ENCODE measurements at places on chromosomes 16 and 17.

- DNase-seq = no peak
These were observed 1293.2 kb upstream of the GOT2 start for GRCh38 chr16:60027351-60027750.

DNA sequence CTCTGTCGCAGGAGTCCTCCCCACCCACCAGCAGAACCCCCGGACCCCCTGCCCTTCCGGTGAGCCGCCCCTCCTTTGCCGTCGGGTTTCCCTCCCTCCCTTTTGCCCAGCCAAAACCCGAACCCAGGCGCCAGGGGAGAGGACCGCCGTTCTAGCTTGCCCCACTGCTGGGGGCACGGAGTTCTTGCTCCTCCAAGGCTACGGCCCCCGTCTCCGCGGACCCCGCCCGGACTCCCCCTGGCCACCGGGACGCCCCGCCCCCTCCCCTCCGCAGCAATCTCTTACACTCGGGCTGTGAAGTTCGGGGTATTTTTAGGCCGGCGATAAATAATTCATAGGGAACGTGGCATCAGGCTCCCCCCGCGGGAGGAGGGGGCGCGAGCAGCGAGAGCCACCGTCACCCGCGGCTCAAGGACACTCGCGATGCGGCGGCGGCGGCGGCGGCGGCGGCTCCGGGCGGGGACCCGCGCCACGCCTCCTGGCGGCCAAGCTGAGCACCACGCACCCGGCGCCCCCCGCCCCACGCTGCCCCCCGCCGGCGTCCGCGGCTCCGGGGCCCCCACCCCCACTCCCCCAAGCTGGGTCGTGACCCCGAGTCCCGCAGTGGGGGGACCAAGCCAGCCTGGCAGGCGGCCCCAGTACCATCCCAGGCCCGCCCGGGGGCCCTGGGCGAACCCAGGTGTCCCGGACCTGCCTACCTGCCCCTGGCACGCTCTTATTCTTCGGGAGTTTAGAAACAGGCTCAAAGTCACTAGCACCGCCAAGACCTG, at the start of gene GRIN2C:
Gene GRIN2C, minus strand, starts transcription at position 427 of the 770 bp plus-strand sequence. CDS start 4,793 bp downstream, outside the sequence.
- peak; percentile 41 for DNase-seq

DNA sequence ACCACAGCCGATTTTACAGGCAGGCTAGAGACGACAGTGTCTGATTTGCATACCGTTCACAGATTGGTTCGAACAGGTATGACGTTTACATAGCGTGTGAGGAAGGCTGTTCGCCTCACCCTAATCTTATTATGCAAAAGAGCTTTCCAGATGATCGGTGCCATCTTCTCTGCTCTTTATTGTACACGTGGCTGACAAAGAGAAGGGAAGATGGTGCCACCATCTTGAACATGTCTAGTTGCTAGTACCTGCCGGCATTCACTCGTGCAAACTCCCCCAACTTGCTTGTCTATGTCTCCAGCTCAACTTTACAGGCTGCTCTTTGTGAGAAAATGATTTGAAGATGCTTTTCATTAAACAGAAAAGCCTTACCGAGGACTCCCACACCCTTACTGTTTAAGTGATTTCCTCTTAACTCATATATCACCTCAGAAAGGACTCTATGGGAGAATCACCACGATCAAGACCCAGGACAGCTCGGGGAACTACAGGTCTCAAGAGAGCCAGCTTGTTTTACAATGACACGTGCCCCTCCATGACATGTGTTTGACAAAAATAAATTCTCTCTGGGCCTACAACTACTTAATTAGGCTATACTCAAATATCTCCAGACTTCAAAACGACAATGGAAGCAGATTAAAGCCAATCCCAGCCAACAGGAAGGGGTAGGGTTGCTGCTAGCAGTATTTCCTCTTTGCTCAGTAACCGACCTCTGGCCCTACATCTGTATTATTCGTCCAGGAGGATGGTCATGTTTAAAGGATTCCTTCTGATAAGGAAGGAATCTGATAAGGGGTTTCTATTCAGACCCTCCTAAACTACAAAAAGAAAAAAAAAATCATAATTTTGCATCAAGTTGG, 480.6 kb downstream of the TMEM114 start:
- DNase-seq = no peak

DNA sequence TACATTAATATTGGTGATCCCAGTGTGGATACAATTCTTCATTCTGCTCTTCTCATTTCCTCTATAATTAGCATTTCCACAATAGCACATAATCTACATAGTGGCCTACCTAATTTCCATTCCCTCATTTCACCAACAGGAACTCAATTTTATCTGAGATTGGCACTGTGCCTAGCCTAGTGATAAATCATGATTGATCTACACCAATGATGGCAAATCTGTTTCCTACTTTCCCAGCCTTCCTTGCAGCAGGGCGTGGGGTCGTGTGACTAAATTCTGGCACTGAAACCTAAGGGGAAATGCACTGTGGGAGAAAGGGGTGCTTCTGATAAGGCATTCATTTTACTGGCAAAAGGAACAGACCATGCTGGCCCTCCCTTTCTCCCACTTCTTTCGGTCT, 66.6 kb upstream of the TOM1L1 start:
- DNase-seq = no peak

- DNase-seq = no peak
These were observed 71.6 kb downstream of the CHD9 start for GRCh38 chr16:53126390-53126789.

GRCh38 chr17:69406941-69407340, 7.6 kb upstream of the MAP2K6 start:
- no peak for DNase-seq

GRCh38 chr16:16073891-16074881, 124.8 kb downstream of the ABCC1 start:
- no peak for DNase-seq

GRCh38 chr16:53048139-53048915, 4.4 kb downstream of the CHD9NB start:
- DNase-seq = no peak

- DNase-seq = no peak
These were observed 17.7 kb downstream of the ADCY9 start for GRCh38 chr16:4098501-4098900.

GRCh38 chr16:79728048-79728922, 127.7 kb upstream of the MAF start:
- no peak for DNase-seq

DNA sequence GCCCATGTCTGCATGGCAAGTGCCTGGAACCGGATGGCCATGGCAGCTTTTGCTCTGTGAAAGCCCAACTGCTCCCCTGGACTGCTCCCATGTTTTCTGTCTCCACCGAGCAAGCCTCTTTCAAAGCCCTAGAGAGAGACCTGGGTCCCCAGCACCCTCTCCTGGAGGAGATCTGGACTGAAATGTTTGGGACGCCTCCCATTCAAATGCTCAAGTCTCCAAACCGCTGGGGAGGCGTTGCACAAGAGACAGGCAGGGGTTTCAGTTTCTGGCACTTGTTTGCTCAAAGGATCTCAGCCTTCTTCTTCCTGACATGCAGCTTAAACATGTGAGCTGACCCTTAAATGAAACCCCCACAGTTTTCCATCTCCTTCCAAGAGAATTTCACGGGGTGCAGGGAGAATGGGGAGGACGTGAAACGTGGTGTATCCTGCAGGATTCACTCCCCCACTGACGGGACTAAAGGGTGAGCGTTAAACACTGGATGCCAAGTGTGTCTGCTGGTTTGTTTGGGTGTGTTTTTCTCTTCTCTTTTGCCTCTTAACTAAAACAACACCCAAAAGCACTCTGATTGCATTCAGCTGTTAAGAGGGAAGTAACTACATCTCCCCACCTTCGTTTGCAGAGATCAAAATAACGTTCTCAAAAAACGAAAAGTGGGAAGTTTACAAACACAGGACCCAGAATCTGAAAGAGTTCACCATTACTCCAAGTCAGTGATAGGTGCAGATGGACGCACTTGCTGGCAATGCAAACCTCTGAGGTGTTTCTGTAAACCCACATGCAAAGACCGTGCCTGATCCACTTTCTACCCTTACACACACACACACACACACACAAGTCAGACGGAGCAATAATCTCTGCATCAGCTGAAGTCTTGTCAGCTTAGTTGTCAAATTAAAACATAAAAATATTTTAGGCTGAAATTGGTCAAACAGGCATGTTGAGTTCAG, 256.9 kb downstream of the C16orf95 start:
- no peak for DNase-seq

DNA sequence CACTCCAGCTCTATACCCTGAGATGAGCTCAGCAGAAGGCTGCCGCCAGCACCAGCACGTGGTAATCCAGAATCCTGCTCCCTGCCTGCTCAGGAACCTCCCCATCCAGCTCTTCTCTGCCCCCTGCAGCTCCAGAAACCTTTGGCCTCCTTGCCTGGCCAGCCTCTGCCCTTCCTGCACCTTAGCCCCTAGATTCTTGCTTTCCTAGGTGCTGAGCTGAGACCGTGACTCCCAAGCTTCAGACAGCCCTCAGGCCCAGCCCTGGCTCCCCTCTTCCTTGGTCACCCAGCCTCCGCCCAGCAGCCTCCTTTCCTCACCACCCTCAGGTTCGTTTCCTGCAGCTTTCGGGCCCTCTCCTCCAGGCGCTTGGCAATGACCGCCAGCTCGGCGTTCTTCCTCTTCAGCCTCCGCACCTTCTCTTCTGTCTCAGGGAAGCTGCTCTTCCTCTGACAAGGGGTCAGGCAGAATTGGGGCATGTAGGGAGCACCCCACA, 2.6 kb downstream of the TSPOAP1 start:
- DNase-seq = no peak

- DNase-seq = no peak
These were observed 5.3 kb upstream of the HAS3 start for GRCh38 chr16:69100071-69100691.

DNA sequence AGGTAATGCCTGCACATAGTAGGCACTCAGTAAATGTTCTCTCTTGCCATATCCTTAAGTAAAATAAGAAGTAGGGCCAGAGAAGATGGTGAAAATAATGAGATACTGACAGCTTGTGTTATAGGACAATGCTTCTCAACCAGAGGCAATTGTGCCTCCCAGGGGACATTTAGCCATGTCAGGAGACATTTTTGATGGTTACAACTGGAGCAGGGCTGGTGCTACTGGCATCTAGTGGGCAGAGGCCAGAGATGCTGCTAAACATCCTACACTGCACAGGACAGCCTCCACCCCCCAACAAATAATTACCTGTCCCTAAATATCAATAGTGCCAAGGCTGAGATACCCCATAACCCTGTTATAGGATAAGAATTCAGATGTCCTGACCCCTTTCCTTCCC, 1.7 kb downstream of the RAD51D start:
- no peak for DNase-seq

DNA sequence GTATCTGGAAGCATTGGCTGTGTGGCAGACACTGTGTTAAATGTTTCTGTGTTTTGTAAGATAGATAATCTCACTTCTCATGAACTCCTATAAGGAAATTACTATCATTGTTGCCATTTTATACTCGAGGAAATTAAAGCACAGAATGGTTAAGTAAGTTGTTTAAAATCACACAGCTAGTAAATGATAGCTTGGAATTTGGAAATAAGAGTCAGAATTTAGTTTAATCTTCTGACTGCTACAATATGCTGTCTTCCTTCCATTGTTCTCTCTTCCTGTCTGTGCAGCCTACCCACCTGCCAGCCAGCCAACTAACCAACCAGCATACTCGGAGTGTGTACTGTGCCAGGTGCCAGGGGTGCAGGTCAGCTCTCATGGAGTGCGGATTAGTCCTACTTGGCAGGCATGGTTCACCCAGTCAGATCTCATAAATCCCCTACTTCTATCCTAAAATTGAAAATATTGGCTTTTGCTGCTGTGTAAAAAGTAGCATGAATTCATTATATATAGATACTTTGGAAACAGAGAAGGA, 79.9 kb upstream of the LGALS9 start:
- no peak for DNase-seq

DNA sequence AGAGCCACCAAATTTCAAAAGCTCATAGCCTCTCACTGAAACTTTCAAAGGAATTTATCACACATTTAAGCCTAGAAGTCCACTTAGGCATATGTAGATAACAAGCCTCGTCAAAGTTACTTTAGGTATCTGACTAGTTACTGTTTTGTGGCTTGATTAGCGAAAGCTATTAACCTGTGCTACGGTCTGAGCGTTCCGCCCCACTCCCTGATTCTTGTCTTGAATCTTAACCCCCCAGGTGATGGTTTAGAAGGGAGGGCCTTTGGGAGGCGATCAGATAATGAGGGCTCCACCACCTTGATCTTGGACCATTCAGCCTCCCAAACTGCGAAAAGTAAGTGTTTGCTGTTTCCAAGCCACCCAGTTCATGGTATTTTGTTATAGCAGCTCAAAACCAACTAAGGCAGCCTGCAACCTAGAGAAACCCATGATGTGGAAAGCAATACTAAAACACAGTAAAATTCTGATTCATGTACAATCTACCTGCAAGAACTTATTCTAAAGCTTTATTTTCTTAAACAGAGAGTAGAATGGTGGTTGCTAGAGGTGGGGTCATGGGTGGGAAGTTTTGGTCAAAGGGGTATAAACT, 7.1 kb downstream of the HSDL1 start:
- DNase-seq = no peak

- no peak for DNase-seq
These were observed 14.5 kb downstream of the CCL11 start for GRCh38 chr17:34299956-34300577.

DNA sequence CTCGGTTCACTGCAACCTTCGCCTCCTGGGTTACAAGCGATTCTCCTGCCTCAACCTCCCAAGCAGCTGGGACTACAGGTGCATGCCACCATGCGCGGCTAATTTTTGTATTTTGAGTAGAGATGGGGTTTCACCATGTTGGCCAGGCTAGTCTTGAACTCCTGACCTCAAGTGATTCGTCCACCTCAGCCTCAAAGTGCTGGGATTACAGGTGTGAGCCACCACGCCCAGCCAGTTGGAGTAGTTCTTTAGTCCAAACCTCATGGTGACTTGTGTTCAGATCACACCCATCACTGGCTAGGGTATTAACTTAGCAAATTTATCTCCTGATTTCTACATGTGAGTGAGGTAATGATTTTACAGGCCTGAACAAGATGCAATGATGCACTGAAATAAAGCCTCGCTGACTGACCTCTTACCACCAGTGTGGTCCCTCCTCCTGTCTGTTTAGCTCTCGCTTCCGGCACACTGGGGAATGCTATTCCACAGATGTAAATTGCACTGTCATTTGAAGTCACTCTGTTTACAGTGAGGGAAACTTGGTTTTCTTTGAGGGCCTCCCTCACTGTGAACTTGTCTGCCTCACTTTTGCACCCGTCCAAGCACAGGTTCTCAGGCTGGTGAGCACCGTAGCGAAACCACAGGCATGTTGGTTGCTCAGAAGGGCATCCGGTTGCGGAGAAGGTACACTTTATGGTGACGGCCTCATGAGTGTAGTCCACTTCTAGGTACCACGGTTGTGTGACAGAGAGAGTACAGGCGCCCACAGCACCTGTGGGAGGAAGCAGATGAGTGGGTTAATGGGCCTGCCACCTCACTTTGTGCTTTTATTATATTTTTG, 5.5 kb downstream of the IGSF6 start:
- DNase-seq = peak; percentile 74

DNA sequence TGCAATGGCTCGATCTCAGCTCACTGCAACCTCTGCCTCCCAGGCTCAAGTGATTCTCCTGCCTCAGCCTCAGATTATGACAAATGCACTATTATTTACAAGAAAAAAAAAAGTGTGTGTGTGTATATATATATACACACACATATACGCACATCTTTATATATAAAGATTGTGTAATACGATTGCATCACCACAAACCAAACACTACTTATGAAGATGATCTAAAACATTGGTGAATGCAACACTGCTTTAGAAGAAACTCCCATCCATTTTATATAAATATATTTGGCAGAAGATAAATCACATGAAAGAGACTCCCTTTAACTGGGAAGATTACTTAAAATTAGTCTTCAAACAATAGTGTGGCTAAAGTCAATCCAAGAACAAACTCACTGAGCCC, 96.7 kb downstream of the SYCE1L start:
- DNase-seq = no peak

Data from naive B cell (primary cell).